ENCODE measurements at places on chromosomes 5 and 9.

DNA sequence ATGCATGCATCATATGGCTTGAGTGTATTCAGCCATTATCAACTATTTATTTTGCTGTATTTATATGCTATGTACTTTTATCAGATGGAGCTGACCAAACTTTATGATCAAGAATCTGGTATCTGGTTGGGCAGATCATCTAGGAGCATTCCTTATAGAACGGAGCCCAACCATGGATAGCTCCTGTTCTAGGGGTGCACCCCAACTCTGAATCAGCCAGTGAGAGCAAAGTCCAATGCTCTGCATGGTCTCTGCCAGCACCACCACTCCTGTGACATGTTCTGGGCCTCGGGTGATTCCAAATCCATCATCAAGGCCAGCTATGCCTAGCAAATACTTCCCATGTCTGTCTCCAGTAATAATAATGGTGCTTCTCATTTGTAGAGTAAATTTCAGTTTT lies 517.5 kb downstream of the AGTPBP1 start:
- no peak for DNase-seq

DNA sequence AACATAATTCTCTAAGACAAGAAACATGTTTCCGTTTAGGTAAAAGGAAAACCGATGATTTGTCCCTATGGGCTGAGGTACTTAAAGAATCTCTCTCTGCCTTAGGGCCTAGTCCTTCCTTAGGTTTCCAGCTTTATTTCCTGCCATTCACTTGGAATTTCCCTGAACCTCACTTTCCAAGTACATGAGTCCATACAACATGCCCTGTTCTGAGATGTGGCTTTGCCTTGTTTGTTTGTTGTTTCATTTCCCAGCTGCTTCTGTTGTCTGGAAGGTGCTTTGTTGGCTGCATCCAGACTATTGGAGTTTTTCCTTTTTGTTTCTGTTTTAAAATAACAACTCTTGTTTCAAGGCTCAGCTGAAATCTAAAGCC lies 95.2 kb downstream of the ALDH1A1 start:
- DNase-seq = no peak

DNA sequence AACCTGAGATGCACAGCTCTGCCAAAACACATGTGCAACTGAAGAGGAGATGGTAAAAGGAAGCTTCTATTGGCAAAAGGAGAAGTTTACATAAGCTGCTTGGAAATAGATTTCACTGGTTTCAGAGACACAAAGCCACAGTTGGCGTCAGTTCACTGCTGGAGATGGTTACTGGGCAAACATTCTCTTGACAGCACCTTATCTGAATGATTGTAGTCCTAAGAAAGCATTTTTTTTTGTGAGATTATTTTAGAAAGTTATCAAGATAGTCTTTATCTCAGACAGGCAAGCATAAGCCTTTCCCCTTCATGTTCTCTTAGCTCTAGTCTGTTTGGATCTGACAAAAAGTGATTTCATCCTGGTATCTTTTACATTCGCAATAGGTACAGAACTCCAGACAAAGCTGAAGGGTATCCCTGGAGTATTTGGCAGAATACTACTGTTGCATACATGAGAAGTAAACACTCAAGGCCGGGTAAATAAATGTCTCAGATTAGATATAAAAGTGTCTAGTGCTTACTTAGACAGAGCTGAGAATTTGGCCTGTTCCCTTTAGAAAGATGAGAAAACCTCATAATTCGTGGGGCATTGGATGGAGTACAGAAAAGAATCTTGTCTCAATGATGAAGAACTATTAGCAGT lies 1668.0 kb upstream of the NUDT12 start:
- no peak for DNase-seq

DNA sequence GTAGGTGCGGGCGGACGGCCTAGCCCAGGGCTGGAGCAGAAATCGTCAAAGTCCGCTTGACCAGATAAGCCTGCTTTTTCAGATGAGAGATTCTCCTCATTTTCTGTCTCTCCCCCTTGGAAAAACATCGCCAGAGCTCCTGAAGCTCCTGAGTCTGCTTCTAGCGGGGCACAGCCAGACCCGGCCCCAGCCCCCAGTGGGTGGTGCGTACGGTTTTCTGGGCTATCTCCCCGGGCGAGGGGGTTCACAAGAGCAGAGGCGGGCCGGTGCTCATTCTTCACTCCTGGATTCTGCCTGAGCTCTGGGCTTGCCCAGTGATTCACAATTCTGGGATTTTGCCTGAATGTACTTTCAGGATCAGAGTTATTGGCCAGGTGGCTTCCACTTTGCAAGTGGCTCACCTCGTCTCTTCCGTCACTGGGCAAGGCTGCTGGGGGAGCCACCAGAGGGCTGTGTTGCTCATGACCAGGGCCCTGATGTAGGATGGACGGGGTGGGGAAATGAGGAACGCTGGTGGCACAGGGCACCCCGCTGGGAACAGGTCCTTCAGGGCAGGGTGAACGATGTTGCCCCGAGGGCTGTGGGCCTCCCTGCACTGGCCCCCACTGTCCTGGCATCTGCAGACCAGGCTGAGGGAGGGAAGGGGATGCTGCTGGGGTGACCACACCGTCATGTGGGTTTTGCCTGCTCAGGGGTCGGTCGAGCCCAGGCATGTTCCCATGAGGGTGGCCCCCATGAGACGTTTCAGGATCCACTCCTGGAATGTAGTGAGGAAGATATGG lies 6.3 kb downstream of the SEC16A start:
- DNase-seq = no peak

DNA sequence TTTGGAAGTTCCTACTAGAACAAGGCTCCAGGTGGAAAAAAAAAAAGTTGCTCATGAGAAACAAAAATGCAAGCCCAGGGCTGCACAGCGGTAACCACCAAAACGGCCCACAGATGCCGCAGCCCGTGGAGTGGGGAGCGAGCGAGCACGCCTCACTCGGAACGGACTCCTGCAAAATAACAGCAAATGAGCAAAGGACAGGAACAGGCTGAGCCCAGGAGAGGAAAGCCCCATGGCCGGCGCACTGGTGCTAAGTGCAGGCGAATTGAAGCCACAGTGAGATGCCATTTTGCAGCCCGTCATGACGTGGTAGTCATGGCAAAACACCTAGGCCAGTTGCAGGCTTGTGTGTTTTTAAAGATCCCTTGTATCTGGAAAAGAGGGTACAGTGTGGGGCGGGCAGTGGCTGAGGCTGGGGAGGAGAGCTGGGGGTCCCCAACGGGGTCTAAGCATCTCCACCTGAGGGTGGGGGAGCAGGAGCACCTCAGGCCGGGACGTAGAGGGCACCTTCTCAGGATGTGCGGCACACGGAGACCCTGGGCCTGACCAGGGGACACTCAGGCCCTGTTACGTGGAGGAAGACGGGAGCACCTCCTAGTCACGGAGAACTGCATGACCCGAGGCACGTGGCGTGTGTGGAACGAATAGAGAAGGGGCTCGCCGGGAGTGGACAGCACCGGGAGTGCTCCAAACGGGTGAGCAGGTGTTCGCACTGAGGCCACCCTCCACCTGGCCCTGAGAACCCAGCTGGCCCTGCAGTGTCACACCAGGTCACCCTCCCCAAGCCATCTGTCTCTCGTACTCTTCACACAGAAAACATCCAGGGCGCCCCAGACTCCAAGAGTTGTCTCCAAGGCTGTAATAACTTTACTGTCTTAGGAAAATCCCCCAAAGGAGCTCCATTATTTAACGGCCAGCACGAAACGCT lies 10.7 kb downstream of the GRM6 start:
- DNase-seq = no peak

DNA sequence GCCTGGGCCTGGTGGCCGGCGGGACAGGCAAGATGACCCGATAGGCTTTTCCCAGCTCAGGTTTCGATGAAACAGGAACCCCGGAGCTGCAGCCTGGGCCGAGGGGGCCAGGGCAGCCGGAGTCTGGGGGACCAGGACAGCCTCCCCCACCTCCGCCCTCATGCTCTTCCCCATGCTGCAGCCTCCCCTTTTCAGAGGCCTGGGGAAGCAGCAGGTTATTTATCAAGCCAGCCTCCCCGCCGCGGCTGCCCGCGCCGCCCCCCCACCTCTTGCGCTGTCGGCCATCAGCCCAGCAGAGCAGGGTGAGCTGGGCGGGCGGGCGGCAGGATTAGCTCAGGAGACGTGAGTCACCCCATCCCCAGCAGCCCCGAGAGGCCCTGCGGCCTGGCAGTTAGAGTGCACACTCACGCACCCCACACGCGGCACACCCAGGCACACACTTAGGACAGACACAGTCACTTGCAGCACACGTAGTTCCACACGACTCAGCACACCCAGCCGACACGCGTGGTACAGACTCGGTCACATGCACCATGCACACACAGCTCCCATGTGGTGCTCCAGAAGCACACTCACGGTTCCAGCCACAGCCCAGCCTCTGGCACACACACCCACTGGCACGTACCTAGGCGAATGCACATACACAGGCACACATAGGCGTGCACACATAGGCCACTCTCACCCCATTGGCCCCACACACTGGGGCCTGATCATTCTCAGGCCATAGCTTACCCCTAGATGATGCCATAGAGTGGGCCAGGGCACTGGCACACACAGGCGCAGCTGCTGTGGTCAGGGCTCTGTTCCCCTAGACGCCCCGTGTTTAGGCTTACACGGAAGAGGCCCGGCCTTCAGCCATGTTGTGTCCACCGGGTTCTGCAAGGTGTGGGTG lies 13.0 kb downstream of the CXXC5 start:
- peak; percentile 92 for DNase-seq

GRCh38 chr5:147853372-147853987 lies 22.0 kb upstream of the SPINK1 start:
- no peak for DNase-seq

GRCh38 chr9:101458963-101459631 lies 23.5 kb upstream of the ALDOB start:
- peak; percentile 90 for DNase-seq

GRCh38 chr5:169703813-169704212 lies 66.7 kb downstream of the DOCK2 start:
- DNase-seq = no peak

DNA sequence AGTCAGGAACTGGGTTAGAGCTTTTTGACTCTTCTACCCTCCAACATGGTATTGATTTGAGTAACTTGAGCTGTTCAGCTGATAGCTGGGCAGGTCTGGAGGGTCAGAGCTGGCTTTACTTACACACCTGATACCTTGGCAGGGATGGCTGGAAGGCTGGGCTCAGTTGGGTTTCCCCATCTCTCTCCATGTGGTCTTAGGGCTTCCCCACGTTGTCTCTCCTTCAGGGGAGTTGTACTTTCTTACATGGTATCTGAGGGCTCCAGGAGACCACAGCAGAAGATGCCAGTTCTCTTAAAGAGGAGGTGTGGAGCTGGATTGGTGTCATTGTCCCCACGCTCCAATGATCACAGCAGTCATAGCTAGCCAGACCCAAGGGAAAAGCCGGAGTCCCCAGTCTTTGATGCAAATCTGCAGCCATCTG lies 25.6 kb downstream of the ISOC1 start:
- DNase-seq = no peak

- DNase-seq = no peak
Observed at GRCh38 chr5:75138689-75139088, 86.3 kb upstream of the GCNT4 start.

- no peak for DNase-seq
Observed at GRCh38 chr5:170442921-170443320, 53.8 kb upstream of the KCNMB1 start.

- DNase-seq = no peak
Observed at GRCh38 chr9:121654499-121655140, 3.2 kb downstream of the DAB2IP start.
